ENCODE measurements at places on chromosomes 5 and 9.

- no peak overlapping the region for H3K4me3 ChIP-seq
- no peaks in the 10 kb centered on the region for H3K4me1 ChIP-seq
- H3K27me3 ChIP-seq: peaks cover 22% of the 10 kb centered on the region
Observed at GRCh38 chr5:154557548-154557947, 79.5 kb upstream of the HAND1 start.

GRCh38 chr5:179870403-179870903, 11.8 kb upstream of the MRNIP start:
- no peak overlapping the region for H3K4me3 ChIP-seq
- H3K4me1 ChIP-seq: no peaks in the 10 kb centered on the region
- H3K27ac ChIP-seq: no peak overlapping the region
- H3K36me3 ChIP-seq: no peaks in the 10 kb centered on the region
- no peaks in the 10 kb centered on the region for H3K27me3 ChIP-seq

GRCh38 chr9:109317979-109318741, 2.7 kb downstream of the EPB41L4B start:
- H3K4me3 ChIP-seq: peak overlapping the region; percentile 49
- peaks cover 2% of the 10 kb centered on the region for H3K36me3 ChIP-seq
- no peak overlapping the region for H3K27ac ChIP-seq
- no peak for DNase-seq
- H3K27me3 ChIP-seq: peaks cover 71% of the 10 kb centered on the region
- peaks cover 5% of the 10 kb centered on the region for H3K4me1 ChIP-seq

- no peak for DNase-seq
- no peak overlapping the region for H3K4me3 ChIP-seq
- no peaks in the 10 kb centered on the region for H3K27me3 ChIP-seq
- no peak overlapping the region for H3K27ac ChIP-seq
- H3K4me1 ChIP-seq: peaks cover 25% of the 10 kb centered on the region
- H3K36me3 ChIP-seq: peaks cover 11% of the 10 kb centered on the region
Observed at GRCh38 chr9:126454795-126455194, 128.2 kb downstream of the MVB12B start.

Data from naive thymus-derived CD8-positive, alpha-beta T cell (primary cell).